Forelimb muscle (tissue), 1 donor: ENCODE measurements at places on chromosomes 13 and 19.
A peak's percentile ranks its signal among the peaks of the same experiment; 100 is the strongest.

DNA sequence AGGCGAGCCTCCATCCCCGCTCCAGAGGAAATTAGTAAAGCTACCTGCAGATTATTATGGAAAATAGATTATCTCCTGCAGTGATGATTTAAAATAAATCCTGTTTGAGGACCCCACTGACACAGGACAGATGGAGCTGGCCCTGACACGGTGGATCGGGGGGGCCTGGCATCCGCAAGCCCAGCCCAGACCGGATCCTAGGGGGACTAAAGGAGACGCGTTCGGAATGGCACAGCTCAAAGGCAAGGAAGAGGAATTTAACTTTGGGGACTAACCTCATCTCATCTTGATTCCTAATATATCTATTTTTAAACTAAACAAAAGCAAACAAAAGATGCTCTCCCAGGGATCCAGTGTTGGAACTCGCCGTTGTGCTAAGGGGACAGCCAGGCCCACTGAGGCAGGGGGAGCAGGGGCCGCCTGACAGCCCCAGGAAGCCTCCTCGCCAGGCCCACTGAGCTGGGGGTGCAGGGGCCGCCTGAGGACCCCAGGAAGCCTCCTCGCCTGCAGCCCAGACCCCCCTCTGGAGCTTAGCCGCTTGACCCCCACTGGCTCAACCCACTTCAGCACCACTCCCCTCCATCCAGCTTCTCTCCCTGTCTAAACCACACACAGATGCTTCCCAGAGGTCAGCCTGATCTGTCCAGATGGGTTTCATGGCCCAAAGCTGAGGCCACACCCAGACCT lies 78.6 kb downstream of the SPACA7 start:
- DNase-seq = no peak

GRCh38 chr13:44768775-44769581 lies 192.8 kb upstream of the TSC22D1 start:
- no peak for DNase-seq

GRCh38 chr19:37691881-37692504 lies 27.6 kb downstream of the ZNF607 start:
- peak; percentile 71 for DNase-seq

GRCh38 chr13:103134271-103134670 lies 68.1 kb upstream of the SLC10A2 start:
- no peak for DNase-seq

DNA sequence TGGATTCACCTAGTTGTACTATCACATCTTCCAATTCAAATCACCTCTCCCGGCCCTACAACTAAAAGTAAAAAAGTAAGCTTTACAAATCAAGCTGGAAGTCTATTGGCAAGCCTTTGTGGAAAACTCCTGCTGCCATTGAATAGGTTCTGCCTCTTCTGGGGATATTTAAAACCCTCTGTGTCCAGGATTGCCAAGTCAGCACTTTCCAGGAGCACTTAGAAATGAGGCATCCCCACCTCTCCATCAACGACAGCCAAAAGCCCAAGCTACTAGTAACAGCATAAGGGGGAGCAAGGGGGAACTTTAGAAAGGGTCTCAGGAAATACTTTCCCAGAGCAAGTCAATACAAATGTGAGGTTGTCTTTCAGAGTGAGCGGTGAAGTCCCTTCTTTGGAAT lies 85.0 kb upstream of the OBI1 start:
- no peak for DNase-seq

- no peak for DNase-seq
Observed at GRCh38 chr19:47357788-47358680, 8.9 kb downstream of the DHX34 start.

- no peak for DNase-seq
Observed at GRCh38 chr19:15404780-15405211, 14.0 kb downstream of the AKAP8L start.

DNA sequence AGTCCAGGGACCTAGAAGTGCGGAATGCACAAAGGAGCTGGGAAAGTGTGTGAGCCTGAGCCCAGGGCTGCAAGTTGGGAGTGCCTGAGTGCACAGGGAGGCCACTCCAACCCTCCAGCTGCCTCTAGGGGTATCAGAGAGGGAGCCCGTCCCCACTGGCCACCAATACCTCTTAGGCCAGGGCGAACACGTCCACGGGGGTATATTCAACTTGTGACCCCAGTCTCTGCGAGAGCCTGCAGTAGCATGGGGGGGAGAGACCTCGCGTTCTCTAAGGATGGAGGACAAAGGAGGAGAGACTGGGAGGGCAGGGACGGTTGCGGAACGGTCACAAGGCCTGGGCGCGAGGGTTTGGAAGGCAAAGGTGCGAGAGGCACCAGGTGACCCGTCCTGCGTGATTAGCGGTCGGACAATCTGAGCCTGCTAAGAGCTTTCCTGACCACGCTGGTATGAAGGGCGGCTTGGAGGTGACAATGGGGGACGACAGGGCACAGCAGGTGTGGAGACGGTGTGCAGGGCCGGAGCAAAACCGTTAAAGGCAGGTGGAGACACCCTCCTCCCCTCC lies 676 bp downstream of the CD320 start:
- no peak for DNase-seq

DNA sequence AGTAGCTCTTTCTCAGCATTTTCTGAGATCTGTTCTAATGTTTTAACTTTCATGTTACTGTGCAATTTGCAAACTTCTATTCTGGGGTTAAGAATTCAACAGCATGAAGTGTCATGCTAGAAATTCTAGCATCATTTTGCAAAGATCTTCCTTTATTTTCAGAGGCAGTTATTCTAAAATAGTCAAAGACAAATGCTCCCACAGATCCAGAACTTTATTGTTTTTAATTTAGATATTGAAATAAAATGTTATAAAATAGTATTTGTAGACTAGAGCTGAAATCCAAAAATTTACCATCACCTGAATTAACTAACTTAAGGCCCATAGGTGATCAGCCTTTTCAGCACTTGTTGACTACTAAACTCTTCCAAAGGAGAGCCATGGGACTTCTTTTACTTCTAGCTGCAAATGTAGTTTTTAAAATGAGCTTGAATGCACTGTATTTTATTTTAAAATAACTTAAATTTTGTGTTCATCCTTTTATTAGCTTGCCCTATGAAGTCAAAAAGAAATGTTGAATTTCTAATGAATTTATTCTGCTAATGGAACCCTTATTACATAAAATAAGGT lies 3.2 kb downstream of the MAB21L1 start:
- DNase-seq = no peak

- DNase-seq = no peak
Observed at GRCh38 chr13:25084096-25084495, 11.8 kb upstream of the PABPC3 start.

- no peak for DNase-seq
Observed at GRCh38 chr13:97568850-97569249, 134.9 kb downstream of the RAP2A start.

- DNase-seq = no peak
Observed at GRCh38 chr13:29129616-29130015, 309.5 kb downstream of the MTUS2 start.

DNA sequence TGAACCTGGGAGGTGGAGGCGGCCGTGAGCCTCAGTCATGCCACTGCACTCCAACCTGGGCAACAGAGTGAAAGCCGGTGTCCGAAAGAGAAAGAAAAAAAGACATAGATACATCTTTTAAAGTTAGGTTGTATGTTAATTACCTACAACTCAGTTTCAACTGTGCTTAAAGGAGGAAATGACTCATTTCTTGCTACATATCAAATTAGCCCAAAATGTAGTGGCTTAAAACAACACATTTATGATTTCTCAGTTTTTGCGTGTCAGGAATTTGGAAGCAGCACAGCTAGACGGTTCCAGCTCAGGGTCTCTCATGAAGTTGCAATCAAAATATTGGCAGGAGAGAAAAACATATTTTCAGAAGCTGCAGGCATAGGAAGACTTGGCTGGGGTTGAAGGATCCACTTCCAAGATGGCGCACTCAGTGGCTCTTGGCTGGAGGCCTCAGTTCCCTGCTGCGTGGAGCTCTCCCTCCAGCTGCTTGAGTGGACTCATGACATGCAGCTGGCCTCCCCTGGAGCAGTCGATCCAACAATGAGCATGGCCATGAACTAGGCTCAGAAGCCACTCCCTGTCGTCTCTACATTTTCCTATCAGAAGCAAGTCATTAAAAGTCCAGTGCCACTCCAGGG lies 7.1 kb downstream of the LDLR start:
- peak; percentile 86 for DNase-seq

- no peak for DNase-seq
Observed at GRCh38 chr19:35049456-35049855, 7.9 kb downstream of the HPN start.

DNA sequence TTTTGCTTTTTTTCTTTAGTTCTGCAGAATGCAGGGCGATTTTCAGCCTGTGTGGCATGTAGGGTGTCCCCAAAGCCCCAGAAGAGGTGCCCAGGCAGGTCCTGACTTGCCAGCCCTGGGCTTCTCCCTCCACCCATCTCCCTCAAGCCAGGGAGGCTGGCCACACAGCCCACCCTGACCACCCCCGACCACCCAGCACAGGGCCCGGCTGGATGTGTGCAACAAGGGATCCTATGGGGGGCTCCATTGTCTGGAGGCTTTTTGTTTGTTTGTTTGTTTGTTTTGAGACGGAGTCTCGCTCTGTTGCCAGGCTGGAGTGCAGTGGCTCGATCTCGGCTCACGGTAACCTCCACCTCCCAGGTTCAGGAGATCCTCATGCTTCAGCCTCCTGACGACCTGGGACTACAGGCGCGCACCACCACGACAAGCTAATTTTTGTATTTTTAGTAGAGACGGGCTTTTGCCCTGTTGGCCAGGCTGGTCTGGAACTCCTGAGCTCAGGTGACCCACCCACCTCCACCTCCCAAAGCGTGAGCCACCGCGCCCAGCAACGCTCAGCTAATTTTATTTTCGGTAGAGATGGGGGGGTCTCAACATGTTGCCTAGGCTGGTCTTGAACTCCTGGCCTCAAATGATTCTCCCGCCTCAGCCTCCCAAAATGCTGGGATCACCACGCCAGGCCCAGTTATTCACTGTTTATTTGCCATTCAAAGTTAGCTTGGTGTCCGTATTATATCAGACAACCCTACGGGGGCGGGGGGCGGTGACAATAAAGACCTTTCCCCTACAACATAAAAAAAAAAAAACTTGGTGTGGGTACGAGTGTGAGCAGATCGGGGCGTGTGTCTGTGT lies 7.8 kb upstream of the MKNK2 start:
- no peak for DNase-seq

GRCh38 chr19:46624958-46625661 lies at the start of gene PTGIR:
PTGIR (minus strand) TSS chr19:46625089; CDS start chr19:46624225, 864 bp downstream.
- DNase-seq = no peak

DNA sequence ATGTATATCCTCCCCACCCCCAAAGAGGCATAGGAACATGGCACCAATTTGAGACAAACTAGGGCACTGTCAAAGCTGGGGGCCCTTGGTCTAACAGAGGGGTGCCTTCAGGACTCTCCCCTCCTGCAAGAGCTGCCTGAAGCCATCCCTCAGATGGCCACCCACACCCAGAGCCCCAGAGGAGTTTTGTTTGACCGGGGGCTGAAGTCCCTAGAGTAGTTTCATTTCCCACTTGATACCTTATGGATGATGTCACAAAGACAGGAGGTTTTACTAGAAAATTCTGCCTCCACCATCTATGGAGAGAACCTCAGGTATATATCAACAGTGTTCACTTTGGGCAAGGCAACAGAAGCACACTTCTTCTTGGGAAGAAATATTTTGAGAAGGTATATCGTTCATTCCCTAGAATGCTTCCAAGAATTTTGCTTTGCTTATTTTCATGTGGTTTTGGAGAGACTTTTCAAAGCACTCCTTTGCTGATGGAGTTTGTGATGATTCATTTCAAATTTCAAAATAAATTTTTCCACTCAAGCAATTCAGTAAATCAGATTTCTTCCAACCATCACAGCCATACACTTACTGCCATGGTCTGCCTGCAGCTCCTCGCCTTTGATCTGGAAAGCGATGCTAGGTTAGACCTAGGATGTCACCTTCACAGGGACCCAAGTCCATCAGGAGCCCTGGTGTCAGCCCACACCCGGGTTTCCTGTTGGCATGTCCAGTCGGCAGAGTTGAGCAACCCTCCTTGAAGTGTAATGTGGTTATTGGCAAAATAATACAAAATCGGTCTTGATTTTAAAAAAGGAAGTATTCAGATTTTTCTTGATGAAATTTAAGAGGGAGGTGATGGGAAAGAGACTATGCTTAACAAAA lies 207.0 kb downstream of the SHISA2 start:
- no peak for DNase-seq

- no peak for DNase-seq
Observed at GRCh38 chr19:39843919-39844793, 2.0 kb downstream of the FBL start.

DNA sequence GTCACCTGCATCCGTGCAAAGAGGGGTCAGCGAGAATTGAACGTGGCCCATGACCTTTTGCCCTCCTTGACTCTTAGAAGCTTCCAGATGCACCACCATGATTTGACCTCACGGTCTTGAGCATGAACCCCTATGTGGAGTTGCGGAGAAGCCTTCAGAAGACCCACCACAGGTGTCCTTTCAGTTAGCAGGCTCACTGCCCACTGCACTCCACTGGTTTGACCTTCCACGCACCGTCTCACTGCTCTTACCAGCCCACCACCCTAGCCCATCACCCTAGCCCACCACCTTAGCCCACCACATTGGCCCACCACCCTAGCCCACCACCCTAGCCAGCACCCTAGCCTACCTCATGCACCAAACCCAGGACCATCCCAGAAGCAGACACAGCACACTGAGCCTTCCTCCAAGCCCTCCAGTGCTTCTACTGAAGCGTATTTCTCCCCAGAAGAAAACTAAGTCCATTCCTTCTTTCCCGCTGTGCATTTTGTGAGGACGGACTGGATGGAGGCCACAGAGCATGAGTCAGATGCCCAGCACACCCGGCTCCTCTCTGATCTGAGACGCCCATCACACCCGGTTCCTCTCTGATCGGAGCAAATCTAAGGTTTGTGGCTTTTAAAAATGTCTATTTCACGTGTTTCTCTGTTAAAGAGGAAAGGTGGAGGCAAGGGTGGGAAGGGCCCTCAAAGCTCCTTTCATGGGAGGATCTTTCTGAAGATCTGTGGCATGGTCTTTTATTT lies 45.8 kb downstream of the SOX1 start:
- DNase-seq = no peak

DNA sequence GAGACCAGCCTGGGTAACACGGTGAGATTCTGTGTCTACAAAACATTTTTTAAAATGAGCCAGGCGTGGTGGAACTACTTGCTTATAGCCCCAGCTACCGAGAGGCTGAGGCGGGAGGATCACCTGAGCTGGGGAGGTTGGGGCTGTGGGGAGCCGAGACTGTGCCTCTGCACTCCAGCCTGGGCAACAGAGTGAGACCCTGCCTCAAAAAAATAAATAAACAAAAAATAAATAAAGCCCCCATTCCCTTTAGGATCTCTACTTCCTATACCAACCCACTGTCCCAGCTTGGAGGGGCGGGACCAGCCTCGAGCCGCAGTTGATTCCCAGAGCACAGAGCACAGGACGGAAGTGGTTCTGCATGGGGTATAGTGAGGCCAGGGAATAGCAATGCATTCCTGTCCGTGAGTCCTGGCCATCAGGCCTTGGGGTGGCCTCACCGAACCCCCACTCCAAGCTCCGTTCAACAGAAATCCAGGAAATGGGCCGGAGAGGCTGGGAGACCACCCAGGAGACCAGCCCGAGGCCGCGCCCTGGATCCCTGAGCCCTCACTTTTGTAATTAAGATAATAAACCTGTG lies 4.9 kb upstream of the PTBP1 start:
- no peak for DNase-seq

- DNase-seq = no peak
Observed at GRCh38 chr19:8331263-8331845, 10.1 kb downstream of the RPS28 start.
